Stimulated activated CD8-positive, alpha-beta memory T cell treated with anti-CD3 and anti-CD28 coated beads, Interleukin-15, amount 100 ng/mL, for 24 hours (primary cell): ENCODE measurements at places on chromosomes 3 and 15.

DNA sequence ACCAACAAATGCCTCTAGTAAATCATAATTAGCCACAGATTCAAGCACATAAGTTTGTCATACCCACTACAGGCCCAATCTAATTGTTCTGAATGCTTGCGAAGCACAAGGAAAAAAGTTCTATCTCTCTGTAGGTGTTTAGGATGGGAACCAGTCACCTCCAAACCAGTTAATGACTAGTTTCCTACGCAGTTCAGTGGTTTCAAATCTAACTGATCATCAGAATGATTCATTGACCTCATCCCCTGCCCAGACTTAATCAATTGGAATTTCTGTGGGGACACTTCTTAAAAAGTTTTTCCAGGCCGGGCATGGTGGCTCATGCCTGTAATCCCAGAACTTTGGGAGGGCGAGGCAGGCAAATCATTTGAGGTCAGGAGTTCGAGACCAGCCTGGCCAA lies 24.3 kb upstream of the MASP1 start:
- DNase-seq: no peak

DNA sequence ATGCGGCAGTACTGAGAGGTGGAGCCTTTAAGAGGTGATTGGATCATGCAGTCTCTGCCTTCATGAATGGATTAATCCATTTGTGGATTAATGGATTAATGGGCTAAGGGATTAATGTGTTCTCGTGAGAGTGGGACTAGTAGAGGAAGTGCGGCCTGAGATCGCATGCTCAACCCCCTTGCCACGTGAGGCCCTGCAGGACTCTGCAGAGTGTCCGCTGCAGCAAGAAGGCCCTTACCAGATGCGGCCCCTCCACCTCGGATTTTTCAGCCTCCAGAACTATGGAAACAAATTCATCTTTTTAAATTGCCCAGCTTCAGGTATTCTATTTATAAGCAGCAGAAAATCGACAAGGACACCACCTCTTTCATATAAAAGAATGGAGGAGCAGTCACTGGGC lies 148.8 kb downstream of the TPRA1 start:
- DNase-seq: no peak

DNA sequence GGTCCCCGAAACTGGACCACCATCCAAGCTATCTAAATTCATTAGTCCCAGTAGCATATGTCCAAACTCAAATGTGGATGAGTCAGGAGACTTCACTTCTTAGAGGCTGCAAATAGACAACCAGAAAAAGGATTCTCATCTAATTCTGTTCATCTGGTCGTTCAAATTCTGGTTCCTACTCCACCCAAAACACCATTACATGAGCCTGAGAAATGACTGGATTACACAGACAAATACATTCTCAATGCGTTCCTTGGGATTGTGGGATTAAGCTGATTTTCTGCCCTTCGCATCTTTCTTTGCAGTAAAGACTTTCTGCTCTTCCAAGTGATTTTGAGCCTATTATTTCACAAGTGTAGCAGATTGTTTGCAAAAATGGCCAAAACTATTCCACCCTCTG lies 472.3 kb upstream of the PROK2 start:
- no peak for DNase-seq

- no peak for DNase-seq
These were observed 9.7 kb upstream of the DCLK3 start for GRCh38 chr3:36774052-36774451.

DNA sequence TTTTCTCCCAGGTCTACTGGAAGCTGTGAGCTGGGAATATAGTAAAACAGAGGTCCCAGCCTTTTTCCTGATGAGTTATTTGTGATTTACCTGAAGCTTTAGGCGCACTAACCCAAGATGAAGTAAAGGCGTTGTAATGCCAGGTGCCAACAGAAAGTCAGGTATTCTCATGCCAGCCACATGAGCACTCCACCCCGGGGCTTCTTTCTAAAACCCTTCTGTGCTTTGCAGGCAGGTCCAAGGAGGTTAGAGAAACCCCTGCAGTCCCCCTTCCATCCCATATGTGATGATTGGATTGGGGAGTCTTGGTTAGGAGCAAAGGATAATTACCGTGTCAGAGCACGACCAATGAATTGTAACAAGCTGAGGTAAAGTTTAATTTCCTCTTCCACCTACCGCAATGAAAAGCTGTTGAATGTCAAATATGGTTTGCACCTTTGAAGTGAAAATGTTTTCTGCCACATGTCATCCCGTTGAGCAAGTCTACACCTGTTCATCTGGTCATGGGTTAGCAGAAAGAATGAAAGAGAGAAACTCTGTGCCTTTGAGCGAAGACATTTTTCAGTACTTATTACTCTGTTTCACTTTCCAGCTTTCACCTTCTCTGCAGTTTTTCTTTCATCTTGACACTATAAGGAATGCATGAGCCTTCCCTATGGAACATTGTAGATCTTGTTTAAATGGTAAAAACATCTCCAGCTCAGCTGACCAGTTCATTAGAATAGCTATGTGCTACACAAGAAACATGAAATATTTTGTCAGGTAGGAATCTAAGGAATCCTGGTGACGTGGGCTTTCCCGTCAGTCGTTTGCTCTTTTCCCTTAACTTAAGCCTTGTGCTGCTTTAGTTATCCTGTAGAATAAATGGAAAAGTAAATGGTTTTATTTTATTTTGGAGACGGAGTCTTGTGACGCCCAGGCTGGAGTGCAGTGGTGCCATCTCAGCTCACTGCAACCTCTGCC lies 204.6 kb upstream of the IL12A start:
- DNase-seq: no peak

DNA sequence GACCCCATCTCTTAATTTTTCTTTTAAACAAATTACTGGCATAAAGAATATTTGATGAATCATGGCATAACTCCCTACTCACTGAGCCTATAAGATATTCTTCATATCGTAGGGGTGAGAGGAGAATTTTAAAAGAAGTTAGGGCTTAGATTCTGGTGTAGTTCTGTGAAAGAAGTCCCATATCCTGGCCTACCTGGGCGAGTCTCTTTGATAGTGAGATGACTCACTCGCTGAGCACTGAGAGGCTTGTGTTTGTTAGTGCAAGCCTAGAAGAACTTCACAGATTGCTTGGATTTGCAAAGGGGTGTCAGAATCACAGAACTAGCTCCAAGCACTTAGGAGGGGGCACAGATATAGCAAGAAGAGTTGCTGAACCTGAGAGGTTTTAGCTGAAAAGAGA lies 133.8 kb upstream of the TMC3 start:
- no peak for DNase-seq

DNA sequence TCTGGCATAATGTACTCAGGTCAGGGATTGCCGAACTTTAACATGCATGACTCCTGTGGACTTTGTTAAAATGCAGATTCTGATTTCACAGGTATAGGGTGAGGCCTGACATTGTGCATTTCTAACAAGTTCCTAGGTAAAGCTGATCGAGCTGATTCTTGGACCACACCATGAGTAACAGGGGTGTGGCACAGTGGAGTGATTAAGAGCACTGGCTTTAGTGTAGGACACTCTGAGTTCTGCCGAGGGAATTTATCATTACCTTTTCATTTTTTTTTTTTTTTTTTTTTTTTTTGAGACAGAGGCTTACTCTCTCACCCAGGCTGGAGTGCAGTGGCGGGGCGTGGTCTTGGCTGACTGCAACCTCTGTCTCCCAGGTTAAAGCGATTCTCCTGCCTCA lies 169.3 kb downstream of the ADAMTS9 start:
- no peak for DNase-seq

DNA sequence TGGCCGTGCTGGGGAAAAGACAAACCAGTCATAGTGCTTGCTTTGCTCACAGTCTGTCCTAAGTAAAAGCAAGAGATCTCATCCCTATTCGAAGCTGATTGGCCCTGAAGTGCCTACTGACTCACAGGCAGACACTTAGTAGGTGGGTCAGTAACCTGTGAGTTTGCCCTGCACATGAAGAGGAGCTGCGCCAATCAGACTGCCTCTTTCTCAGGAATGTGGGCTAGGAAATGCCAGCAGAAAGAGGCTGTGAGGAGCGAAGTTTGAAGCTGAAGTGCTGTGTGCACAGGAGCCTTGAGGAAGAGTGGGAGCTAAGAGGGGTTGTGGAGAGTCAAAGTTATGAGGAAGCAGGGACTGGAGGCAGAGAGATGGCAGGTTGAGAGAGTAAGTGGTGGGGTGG lies 126.8 kb downstream of the IL20RB start:
- DNase-seq: no peak

DNA sequence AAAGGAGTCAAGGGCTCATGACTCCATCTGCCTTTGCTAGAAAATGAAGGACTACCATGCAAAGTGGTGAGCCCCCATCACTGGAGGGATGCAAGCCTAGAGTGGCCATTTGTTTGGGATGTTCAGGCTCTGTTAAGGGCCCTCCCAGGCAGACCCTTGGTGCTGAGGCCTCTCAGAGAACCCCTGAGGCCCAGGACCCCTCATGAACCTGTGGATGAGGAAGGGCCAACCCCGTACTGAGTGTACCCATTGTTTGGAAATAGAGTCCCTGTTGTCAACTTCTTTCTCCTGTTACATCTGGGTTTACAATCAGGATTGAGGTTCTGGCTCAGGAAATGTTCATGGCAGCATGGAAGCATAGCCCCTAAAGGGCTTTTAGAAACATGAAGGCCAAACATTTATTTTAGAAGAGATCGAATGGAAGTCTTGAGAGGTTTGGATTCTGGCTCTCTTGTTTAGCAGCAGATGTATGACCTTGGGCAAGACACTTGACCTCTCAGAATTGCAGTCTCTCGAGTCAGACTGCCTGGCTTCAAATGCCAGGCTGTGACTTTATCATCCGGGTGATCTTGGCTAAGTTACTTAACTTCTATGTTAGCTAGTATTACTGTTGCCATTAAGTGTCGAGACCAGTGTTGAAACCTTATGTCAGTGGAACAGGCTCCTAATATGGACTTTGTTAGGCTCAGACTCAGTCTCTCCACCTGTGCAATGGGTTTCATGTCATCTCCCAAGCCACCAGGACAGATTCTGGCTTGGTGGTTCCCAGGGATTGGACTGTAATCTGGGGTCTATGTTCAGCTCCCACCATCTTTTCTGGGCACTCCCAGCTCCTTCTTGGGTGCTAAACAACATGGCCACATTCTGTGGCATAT lies 12.4 kb downstream of the ITGA11 start:
- no peak for DNase-seq

- DNase-seq: no peak
These were observed 120.6 kb downstream of the TNIK start for GRCh38 chr3:171339598-171339997.

DNA sequence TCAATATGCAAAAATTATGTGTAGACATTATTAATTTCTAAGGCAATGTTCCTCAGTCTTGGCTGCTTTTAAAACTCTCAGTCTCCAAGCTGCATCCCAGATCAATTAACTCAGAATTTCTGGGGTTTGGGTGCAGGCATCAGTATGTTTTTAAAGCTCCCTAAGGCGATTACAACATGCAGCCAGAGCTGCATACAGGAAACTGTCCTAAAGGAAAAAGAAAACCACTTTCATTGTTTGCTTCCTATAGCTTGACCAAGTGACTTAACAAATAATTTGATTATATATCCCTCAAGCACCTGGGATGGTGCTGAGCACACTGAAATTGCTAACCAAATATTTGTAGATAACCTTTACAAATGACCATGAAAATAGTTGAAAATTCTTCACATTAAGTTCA lies 194.7 kb downstream of the DTWD1 start:
- no peak for DNase-seq

- no peak for DNase-seq
These were observed 922 bp downstream of the RAB11A start for GRCh38 chr15:65869954-65870871.

DNA sequence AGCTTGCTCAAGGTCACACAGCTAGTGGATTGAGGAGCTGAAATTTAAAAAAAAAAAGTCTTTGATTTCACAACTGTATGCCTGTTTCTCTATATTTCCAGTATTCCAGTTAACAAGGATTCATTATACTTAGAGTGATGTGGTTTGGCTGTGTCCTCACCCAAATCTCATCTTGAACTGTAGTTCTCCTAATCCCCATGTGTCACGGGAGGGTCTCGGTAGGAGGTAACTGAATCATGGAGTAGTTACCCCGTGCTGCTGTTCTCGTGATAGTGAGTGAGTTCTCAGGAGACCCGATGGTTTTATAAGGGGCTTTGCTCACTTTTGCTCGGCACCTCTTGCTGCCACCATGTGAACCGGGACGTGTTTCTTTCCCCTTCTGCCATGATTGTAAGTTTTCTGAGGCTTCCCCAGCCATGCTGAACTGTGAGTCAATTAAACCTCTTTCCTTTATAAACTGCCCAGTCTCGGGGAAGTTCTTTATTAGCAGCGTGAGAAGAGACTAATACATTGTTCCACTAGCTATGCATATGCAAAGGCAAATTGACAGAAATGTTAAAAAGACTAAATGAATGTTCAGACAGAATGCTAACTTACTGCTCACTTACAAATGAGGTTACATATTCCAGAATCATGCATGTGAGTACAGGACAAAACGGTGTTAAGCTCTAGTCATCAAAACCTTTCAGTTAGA lies 1101.9 kb downstream of the ROBO1 start:
- DNase-seq: no peak

DNA sequence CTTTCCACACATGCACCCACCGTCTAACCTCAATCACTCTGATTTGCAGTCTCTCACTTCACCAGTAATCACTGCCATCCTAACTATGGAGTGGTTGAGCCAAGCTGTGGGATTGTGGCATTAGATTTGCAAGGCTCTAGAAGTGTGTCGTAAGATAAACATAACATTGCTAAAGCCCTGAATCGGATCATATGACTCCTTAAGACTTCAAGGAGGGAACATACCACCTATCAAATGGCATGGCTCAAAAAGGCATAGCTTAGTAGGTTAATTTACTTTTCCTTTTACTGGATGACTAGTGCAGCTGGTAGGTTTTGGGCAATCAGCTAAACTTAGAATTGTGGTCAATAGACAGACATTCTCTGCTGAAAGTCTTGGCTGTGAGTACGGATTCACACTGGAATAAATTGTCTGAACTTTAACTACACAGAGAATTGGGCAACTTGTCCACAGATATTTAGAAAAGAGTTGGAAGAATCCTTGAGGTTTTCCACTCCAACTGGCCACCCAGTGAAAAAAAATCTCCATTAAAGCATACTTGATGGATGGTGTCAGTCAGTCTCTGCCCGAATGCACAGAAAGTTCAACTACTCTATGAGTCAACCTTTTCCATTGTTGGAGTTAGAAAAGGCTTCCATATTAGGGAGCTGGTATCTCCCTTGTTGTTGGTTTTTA lies 476.7 kb upstream of the CBLB start:
- no peak for DNase-seq

- no peak for DNase-seq
These were observed at the start of gene SEMA6D for GRCh38 chr15:47717036-47717612. Gene SEMA6D, plus strand, starts transcription at chr15:47717505. Its CDS starts 42,294 bp downstream, at chr15:47759799.

GRCh38 chr3:133937756-133938601 lies 42.3 kb upstream of the RAB6B start:
- no peak for DNase-seq

- DNase-seq: no peak
These were observed 87.0 kb downstream of the PLSCR2 start for GRCh38 chr3:146382386-146382785.

GRCh38 chr3:192901435-192901834 lies 16.2 kb downstream of the MB21D2 start:
- no peak for DNase-seq

- DNase-seq: no peak
These were observed 30.5 kb upstream of the SPATA12 start for GRCh38 chr3:57029924-57030323.

GRCh38 chr15:53160092-53160704 lies 370.1 kb upstream of the ONECUT1 start:
- DNase-seq: no peak

- no peak for DNase-seq
These were observed 549.6 kb upstream of the CCDC54 start for GRCh38 chr3:106827515-106828213.
